ENCODE measurements at places on chromosomes 13 and 19. TPM values are rescaled to one million over a fixed set of nuclear protein-coding genes. Genes with fewer than 3 reads are reported as not detected.

DNA sequence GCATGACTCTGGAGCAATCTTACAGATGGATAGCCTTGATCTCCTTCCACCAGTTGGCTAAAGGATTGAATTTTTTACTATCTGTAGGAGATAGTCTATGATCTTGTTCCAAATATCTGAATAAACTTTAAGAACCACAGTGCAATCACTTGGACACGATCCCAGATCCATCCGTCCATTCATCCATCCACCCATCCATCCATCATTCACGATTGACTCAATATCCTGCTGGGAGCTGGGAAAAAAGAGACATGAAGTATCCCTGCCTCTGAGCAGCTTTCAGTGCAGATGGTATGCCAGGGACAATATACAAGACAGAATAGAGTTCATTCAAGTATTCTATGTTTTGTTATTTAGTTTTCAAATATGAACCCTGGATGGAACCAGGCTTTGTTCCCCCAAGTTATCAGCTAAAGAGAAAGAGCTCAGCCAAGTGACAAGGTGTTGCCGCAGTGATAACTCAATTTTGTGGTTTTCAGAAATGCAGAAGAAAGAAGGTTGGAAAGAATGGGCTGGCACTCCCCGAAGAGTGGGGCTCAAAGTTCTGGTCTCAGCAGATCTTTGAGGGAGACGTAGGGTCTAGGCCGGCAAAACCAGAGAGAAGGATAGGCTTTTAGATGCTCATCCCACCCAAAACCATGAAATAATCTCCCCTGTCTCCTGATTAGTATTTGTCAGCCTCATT is 66.3 kb downstream of the IRS2 start:
- no peak overlapping the region for H3K27ac ChIP-seq
- H3K4me1 ChIP-seq: no peaks in the 10 kb centered on the region
- no peaks in the 10 kb centered on the region for H3K36me3 ChIP-seq
- DNase-seq: no peak
- H3K4me3 ChIP-seq: no peak overlapping the region

DNA sequence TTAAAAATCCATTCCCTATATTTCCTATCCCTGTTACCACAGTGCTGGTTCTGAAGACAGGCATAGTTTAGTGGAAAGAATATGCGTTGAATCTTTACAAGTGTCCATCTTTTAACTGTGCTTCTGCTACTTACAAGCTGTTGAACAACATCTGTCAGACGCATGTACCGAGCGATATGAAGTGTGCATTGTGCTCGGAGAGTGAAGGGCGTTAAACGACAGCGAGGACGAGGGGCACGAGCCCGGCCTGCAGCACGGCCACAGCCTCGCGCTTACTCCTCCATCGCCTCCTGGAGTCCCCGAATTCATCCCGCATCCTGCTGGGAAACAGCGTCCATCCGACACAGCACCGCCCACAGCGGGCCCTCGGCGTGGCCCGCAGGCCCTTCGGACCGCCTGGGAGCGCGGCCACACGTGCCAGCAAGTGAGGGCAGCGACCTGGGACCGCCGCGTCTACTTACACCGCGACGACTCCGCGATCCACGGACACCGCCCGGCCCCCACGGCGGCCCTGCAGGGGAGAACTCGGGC is 514 bp downstream of the PCID2 start:
- H3K4me1 ChIP-seq: peaks cover 81% of the 10 kb centered on the region
- peak overlapping the region; percentile 100 for H3K27ac ChIP-seq
- peak; percentile 75 for DNase-seq
- H3K27me3 ChIP-seq: no peaks in the 10 kb centered on the region

DNA sequence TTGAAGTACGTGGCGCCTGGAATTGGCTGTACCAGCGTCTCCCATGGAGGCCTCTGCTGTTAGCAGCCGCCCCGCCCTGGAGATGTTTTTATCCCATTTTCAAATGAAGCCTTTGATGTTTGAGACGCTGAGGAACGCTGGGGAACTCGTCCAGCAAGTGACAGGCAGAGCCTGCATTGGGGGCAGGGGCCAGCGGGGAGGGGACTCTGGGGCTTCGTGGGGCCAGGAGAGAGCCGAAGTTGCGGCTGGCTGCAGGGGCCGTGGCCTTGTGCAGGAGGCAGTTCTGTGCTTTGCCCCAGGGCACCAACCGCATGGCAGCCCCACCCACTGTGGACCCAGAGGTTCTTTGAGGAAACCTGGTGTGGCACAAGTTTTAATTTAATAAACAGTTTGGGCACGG is 13.5 kb downstream of the SPPL2B start:
- no peak for DNase-seq
- no peaks in the 10 kb centered on the region for H3K27me3 ChIP-seq
- no peak overlapping the region for H3K4me3 ChIP-seq
- H3K27ac ChIP-seq: no peak overlapping the region
- peaks cover 94% of the 10 kb centered on the region for H3K36me3 ChIP-seq

- H3K4me1 ChIP-seq: no peaks in the 10 kb centered on the region
- no peak for DNase-seq
- no peaks in the 10 kb centered on the region for H3K36me3 ChIP-seq
- H3K27ac ChIP-seq: no peak overlapping the region
Measured at GRCh38 chr13:39469676-39470075, 133.3 kb downstream of the LHFPL6 start.

EIF3K gene
- 203 TPM for total RNA-seq

DNA sequence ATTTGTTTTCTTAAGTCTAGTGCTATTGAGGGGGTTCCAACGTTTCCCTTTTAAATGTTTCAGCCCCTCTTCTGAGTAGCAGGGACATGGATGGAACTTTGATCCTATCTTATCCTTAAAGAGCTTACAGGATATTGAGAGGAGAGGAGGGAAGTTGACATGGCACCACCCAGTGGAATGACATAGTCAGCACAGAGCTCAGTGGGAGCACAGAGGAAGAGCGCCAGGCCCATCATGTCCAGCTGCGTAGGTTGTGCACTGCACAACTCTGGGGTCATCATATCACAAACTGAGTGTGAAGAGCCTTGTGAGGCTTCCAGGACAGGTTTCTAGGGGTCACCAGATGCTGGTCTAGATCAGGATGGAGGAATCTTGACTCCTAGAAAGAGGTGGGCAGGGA is 4.6 kb upstream of the CDC42EP5 start:
- H3K4me3 ChIP-seq: no peak overlapping the region
- H3K27me3 ChIP-seq: peaks cover 78% of the 10 kb centered on the region
- H3K36me3 ChIP-seq: no peaks in the 10 kb centered on the region

DNA sequence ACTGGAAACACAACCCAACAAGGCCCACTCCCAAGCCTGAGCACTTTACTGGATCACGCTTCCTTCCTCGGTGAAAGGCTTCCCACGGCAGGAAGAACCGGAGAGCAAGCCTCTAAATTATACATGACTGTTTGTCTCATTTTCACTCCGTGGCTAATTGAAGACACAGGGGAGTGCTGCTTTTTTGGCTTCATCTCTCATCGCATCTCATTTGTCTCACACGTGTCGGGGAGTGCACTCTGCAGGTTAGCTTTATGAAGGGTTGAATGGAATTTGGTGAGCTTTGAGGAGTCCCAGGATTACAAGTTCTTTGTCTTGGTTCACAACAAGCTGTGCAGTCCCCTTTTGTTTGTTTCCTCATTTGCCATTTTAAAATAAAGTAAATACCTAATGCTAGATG is 544.6 kb downstream of the GPC6 start:
- no peak overlapping the region for H3K27ac ChIP-seq
- no peaks in the 10 kb centered on the region for H3K36me3 ChIP-seq
- H3K4me3 ChIP-seq: no peak overlapping the region
- H3K27me3 ChIP-seq: no peaks in the 10 kb centered on the region
- DNase-seq: no peak
- peaks cover 7% of the 10 kb centered on the region for H3K4me1 ChIP-seq

- H3K4me1 ChIP-seq: no peaks in the 10 kb centered on the region
- no peak for DNase-seq
- H3K27ac ChIP-seq: no peak overlapping the region
- no peaks in the 10 kb centered on the region for H3K27me3 ChIP-seq
Measured at GRCh38 chr13:37544995-37545394, 53.6 kb downstream of the POSTN start.

PRX gene
- total RNA-seq: 8.6 TPM

ZNF439 gene
- total RNA-seq: 0.58 TPM

ERFL gene
- total RNA-seq: not detected

DNA sequence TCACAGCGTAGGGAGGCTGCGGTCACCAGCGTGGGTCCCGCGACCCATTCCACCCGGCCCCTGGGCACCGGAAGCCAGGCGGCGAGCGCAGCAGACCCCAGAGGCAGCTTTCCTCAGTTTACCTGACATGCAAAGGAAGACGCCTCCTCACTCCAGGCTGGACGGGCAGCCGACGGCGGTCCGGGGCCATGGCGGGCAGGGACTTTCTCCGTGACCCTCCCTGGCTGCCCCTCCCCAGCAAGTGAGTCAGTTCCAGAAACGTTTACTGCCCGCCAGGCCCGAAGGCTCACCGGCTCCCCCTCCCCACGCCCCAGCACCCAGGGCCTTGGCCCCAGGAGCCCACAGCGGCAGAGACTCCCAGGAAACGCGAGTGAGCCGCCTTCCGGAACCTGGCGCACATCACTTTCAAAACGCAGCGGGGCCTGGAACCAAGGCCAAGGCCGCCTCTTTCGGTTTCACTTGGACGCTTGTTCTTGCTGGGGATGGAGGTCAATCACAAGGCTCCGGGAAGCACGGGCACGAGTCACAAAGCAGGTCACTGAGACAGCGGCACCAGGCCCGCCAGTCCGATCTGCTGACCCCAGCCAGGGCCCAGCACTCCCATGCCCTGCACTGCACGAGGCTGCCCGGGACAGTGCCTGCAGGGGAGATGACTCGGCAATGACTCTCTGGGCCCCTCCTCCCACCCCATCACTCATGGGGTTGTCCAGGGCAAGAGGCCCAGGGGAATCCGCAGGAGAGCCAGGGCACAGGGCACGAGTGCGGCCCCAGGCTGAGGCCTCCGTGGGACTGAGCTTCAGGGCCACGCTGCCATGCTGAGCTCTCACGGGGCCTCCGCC is 5.3 kb downstream of the SBNO2 start:
- H3K4me1 ChIP-seq: peaks cover 82% of the 10 kb centered on the region
- H3K27ac ChIP-seq: peak overlapping the region; percentile 45
- H3K4me3 ChIP-seq: peak overlapping the region; percentile 33
- H3K27me3 ChIP-seq: no peaks in the 10 kb centered on the region
- H3K36me3 ChIP-seq: no peaks in the 10 kb centered on the region

GRCh38 chr13:35909837-35910540 is 221.2 kb downstream of the DCLK1 start:
- no peak for DNase-seq
- no peak overlapping the region for H3K27ac ChIP-seq

DNA sequence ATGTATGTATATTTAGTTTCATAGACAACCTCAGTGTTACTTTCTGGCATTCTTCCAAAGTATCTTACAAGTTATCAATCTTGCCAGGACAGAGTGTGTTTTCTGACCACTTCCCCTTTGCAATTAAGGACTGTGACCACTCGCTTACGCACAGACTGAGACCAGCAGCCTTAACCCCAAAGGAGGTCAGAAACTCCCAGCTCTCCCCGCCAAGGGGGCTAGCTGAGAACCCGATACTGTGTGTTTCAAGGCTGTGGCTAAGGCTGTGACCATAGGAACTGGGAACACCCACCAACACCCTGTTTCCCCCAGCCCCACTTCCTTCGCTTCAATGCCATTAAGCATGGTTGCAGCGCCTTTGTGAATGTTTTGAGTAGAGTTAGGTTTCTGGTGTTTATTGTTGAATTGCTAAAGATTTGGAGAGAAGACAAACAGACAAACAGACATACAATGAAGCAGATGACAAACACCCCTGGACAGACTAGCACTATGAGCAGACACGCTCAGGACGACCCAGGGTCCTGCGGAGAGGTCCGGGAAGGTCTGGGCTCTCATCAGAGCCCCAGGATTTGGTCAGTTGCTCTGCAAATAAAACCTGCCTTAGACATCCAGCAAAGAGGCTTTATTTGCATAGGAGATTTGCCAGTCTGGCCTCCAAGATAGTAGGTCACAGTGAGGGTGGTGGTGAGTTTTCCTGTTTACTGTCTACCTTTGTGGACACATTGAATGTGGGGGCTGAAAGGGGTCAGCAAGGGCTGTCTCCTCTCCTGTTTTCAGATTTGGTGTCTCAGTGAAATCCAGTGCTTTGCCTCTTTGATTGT is 25.0 kb upstream of the TNFSF11 start:
- no peaks in the 10 kb centered on the region for H3K27me3 ChIP-seq
- H3K4me1 ChIP-seq: no peaks in the 10 kb centered on the region
- peak; percentile 26 for DNase-seq
- H3K4me3 ChIP-seq: no peak overlapping the region

DNA sequence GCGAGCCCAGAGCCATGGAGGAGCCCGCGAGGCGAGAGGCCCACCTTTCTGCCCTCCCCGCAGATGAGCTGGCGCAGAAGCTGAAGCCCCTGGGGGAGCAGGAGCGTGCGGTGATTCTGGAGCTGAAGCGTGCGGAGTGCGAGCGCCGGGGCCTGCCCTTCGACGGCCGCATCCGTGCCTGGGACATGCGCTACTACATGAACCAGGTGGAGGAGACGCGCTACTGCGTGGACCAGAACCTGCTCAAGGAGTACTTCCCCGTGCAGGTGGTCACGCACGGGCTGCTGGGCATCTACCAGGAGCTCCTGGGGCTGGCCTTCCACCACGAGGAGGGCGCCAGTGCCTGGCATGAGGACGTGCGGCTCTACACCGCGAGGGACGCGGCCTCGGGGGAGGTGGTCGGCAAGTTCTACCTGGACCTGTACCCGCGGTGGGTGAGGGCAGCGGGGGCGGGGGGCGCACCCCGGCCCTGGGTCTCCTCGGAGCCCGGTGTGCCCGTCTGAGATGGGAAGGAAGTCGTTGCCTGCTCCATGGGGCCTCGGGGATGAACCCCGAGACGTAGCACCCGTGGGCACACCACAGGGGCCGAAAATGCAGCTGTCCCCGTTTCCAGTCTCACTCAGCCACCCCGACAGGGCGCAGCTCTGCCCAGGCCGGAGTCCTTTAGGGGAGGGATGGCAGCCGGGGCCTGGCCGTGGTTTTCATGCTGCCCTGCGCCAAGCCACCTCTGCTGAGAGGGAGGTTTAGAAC is 12.1 kb upstream of the ZNF554 start:
- no peaks in the 10 kb centered on the region for H3K27me3 ChIP-seq
- no peak overlapping the region for H3K27ac ChIP-seq
- DNase-seq: no peak

- DNase-seq: peak; percentile 35
- no peaks in the 10 kb centered on the region for H3K4me1 ChIP-seq
- H3K36me3 ChIP-seq: no peaks in the 10 kb centered on the region
- peak overlapping the region; percentile 58 for H3K27ac ChIP-seq
Measured at GRCh38 chr13:112958127-112958989, 10.7 kb upstream of the MCF2L start.

- no peaks in the 10 kb centered on the region for H3K4me1 ChIP-seq
- H3K4me3 ChIP-seq: no peak overlapping the region
- H3K36me3 ChIP-seq: no peaks in the 10 kb centered on the region
- H3K27ac ChIP-seq: no peak overlapping the region
- no peaks in the 10 kb centered on the region for H3K27me3 ChIP-seq
- DNase-seq: no peak
Measured at GRCh38 chr13:57829496-57829895, 198.0 kb downstream of the PCDH17 start.

TUBA3C gene
- total RNA-seq: not detected

KMT2B gene
- 92.4 TPM for total RNA-seq

CYP2B6 gene
- total RNA-seq: not detected

ATP8A2 gene
- not detected for total RNA-seq

FAM32A gene
- total RNA-seq: 175 TPM

- DNase-seq: no peak
- H3K27ac ChIP-seq: no peak overlapping the region
- H3K27me3 ChIP-seq: no peaks in the 10 kb centered on the region
- H3K36me3 ChIP-seq: peaks cover 96% of the 10 kb centered on the region
Measured at GRCh38 chr13:110496281-110496680, 65.2 kb downstream of the RAB20 start.

Data from stomach (tissue), 19 donors.